ENCODE measurements at places on chromosomes 12 and 14.

GRCh38 chr14:89399594-89400068, 17.4 kb downstream of the FOXN3 start:
- DNase-seq = peak; percentile 11

DNA sequence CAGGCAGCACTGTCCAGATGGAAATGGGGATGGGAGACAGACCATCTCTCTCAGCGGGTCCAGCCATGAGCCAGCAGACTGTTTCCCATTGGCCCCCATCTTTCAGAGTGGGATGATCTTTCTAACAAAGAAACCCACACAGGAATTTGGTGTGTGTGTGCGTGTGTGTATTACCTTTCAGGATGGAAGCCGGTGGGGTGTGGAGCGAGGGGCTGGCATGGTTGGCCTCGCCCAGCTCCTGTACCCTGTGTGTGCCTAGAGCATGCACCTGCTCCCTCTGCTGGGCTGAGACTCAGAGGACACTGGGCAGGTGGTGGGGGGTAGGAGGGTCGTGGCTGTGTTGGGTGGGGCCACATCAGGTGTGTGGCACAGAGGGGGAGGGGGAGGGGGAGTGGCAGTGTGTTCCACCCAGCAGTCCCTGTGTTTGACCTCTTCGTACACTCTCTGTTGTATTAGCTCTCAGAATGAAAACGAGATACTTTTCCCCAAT, 33.0 kb upstream of the TSPAN9 start:
- no peak for DNase-seq

GRCh38 chr14:97005934-97006333, 208.8 kb downstream of the VRK1 start:
- no peak for DNase-seq

- no peak for DNase-seq
Measured at GRCh38 chr12:114678028-114678427, 5.9 kb downstream of the TBX3 start.

DNA sequence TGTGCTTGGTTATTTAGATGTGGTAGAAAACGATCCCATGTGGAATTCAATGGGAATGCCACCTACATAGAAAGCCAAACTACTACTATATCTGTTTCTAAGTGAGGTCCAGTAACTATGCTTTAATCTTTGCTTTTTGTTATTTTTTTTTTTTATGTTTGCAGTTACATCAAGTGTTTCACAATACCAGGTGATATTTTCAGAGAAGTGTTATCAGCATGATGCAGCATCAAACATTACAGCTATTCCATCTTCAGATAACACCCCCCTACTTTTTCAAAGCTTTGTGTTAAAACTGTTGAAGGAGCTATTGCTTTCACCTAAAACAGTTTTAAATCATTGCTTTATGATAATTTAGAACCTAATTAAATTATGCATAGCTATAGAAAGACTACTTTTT, 163.8 kb upstream of the SLC16A7 start:
- DNase-seq = no peak

GRCh38 chr12:12811343-12811742, 1.8 kb upstream of the DDX47 start:
- no peak for DNase-seq

- no peak for DNase-seq
Measured at GRCh38 chr12:58285551-58285950, 344.2 kb downstream of the ATP23 start.

- no peak for DNase-seq
Measured at GRCh38 chr12:47868552-47869031, 36.2 kb downstream of the VDR start.

- DNase-seq = no peak
Measured at GRCh38 chr12:108102363-108102762, 26.7 kb upstream of the WSCD2 start.

DNA sequence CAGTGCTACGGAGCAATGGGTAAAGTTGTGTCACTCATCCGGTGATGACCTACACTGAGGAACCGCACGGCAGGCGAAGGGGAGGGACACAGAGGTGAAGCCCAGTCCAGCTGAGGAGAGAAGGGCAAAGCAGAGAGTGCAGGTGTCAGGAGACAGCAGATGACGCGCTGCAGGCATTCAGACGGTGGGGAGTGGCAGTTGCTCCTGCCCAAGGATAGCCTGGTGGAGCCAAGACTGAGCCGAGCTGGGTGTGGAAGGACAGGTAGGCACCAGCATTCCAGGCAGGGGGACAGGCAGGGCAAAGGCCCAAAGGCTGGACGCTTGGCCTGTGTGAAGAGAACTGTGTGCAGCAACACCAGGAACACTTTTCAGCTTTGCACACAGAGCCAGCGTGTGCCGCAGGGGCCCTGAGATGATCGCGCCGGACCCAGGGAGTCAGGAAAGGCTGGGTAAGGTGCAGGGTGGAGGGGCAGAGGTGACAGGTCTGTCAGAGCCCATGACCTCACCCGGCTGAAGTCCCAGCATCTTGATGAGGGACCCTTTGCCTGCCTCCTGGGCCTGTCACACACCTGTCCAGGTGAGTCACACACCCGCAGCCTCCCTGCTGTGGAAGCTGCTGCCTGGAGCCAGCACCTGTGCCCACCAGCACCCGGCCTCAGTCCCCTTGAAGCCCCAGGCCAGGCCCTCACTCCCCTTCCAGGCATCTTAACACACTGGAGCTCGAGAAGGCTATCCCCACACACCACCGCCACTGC, 48.4 kb downstream of the TSPAN11 start:
- no peak for DNase-seq

DNA sequence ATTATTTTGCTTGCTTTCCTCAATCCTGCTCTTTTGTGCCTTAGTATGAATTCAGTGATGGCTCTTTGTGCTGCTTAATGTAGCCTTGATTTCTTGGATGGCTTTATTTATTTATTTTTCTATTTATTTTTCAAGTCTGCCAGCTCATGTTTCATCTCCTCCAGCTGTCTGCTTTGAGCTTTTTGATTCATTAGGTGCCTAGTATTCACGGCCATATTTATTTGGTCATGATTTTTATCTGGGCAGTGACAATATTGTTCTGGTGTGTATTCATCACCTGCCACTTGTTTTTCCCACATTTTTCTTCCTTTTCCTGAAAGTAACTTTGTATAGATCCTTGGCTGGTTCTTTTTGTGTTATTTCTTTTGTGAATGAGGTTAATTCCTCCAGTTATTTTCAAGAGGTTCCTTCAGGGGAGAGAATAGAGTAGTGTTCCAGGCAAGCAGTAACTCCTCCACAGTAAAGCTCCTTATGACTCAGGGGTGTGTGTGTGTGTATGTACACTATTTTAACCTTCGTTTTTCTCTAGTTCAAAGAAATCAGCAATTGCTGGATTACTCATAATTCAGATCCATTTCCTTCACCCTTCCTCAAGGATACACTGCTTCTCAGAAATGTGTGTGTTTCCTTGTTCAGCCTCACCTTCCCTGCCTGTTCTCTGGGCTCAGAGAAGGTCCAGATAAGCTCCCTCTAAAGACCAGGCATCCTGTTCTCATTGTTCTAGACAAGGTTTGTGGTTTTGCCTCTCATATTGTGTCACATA, 51.6 kb upstream of the PMCH start:
- DNase-seq = no peak

GRCh38 chr14:87754520-87755223, 238.3 kb downstream of the GALC start:
- DNase-seq = no peak

GRCh38 chr12:105090361-105090760, 6.1 kb upstream of the ALDH1L2 start:
- no peak for DNase-seq

DNA sequence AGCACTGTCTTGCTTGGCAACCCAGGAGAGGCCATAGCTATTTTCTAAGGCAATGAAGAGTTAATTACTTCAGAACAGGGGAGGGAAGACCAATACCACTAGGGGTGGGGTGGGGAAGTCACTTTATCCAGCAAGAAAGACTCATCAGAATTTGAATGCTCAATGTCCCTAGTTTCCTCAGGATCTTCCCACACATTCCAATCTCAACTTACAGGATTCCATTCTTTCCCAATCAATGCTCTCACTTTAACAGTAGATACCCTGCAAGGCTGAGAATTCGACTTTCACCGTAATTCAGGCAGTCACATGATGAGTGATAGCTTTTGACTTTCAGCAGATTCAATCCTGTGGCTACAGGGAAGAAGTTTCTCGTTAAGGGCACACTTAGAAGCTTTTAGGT, 526.6 kb upstream of the SEL1L start:
- DNase-seq = no peak

DNA sequence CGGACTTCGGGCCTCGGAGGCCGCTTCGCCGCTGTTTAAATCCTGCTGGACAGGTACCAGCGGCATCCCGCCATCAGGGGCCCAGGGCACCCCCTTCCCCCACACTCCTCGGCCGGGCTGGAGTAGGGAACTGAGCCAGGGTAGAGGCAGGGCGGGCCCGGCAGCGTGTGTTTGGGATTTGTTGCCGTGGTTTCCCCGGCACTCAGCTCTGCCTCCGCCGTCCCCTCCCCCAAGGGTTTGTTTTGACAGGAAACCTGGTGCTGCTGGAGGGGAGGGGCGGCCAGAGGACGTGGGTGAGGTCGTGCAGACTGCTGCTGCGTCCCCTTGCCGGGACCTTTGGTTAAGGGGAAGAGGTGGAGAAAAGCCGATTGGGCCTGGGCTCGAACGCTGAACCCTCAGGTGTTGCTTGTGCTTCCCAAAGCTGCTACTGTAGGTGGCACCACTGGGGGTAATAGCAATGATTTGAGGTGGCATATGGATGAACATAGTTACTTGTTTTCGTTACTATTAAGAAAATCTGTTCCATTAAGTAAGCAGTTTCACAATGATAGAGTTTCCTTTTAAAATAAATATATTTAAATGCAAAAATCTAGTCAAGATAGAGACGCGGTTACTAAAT, 778 bp downstream of the TCP11L2 start:
- peak; percentile 90 for DNase-seq

DNA sequence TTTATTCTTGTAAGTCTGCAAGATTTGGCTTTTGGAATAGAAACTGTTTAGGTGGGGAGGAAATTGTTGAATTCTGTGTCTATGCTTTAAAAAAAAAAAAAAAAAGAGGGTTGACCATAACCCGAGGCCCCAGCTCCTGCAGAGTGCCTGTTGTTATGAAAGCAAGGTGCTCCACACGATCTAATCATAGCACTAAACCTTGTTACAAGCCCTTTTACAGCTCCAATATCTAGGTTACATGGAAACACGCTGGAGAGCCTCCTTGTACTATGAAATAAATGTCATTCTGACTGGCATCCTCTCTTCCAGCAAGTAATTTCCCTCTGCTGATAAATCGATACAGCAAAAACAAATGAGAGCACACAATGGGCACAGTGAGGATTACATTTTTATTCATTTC, 303.1 kb upstream of the SOX5 start:
- DNase-seq = no peak

DNA sequence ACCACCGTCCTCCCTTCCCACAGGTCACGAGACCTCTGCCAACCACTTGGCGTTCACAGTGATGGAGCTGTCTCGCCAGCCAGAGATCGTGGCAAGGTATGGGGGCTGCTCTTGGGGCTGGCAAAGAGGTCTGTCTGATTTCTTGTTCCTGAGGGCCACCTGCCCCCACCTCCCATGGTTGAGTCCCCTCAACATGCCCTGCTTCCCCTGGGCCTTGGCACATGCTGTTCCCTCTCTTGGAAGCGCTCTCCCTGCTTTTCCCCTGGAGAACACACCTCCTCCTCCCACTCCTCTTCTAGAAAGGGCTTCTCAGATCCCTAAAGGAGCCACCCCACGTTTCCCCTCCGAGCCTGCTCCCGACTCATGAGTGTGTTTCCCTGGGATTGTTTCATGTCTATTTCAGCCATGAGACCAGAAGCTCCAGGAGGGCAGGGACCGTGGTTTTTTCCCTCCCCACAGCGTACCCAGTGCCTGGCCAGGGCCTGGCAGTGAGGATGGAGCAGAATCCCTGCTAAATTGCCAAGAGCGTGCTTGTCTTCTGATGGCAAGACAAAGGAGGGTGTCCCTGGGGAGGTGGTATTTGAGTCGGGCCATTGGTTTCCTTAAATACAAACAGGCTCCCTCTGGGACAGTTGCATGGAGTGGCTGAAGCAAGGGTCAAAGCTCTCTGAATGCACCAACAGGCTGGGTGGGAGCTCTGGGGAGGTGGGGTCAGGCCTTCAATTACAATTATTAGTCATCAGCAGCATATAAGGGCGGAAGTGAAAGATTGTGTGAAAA, 34.1 kb downstream of the CYP46A1 start:
- no peak for DNase-seq

GRCh38 chr14:101590062-101590461, 28.8 kb downstream of the DIO3 start:
- no peak for DNase-seq

DNA sequence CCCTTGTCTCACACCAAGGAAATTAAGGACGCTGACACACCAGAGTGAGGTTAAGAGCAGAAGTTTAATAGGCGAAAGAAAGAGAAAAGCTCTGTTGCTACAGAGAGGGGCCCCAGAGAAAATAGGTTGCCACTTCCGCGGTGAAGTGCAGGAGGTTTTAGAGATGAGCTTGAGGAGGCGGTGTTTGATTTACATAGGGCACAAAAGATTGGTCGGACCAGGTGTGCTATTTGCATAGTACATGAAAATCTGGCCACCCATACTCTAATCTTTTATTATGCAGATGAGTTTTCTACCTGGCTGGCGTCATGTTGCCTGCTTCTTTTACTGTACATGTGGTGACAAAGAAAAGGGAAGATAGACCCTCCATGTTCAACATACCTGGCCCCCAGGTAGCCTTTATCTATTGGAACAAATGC, 23.3 kb upstream of the MYF6 start:
- DNase-seq = no peak

DNA sequence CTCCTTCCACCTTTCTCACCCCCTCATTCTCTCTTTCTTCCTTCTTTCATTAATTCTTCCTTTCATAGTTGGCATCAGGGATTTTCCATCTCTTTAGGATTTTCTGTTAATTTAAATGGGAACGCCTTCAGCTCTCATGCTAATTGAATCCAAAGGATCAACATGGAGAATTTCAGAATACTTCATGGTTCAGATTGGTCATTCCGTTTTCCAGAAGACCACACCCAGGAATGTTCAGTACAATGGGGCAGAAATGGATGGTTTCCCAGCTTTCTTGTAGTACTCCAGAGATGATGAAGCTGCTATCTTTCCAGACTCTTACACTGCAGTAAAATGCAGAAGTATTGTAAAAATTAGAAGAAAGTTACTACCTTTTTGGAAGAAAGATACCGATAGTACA, 440.0 kb downstream of the DAD1 start:
- no peak for DNase-seq

DNA sequence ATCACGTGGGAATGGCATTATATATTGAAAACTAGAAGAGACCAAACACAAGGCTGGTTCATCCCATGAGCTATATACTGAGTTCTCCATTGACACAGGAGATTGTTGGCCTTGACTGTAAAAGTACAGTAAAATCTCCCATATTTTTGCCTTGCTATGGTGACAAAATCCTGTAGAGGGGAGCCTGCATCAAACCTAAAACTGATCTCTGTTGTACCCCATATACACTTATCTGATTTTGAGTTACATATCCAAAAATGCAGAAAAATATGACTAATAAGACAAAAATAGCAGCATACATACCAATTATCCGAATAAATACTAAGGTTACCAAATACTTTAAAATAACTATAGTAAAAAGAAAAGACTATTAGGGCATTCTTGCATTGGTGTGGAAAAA, 60.4 kb downstream of the TMTC3 start:
- no peak for DNase-seq

- DNase-seq = no peak
Measured at GRCh38 chr12:128388461-128389000, 121.6 kb downstream of the TMEM132C start.

GRCh38 chr12:90253674-90254181, 545.1 kb upstream of the ATP2B1 start:
- peak; percentile 60 for DNase-seq

Measured in activated CD8-positive, alpha-beta T cell treated with anti-CD3 and anti-CD28 coated beads for 36 hours (primary cell).